Activated CD8-positive, alpha-beta memory T cell treated with anti-CD3 and anti-CD28 coated beads, Interleukin-2, amount 10 ng/mL, durations not matched to agents 7 days and 5 days (primary cell): ENCODE measurements at places on chromosomes 1 and 21. TPM values are rescaled to one million over a fixed set of nuclear protein-coding genes. Genes with fewer than 3 reads are reported as not detected.

GRCh38 chr1:180994262-180994661 lies 28.4 kb downstream of the STX6 start:
- DNase-seq = no peak

DNA sequence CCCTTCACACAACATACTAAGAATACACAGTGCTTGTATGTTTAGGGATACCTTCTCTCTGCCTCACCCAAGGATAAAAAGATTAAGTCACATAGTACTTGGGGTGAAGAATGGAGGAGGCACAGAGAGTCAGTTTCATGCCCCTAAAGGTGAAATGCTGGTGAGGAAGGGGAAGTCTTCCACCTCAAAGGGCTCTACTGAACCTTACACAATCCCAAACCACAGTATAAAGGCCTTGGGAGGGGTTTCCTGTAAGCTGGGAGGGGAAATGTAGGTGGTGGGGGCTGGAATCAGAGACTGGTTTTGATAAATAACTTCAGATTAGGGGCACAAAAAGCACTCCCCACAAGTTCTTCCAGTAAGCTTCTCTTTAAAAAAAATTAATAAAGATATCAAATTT lies 3.5 kb downstream of the MINDY1 start:
- no peak for DNase-seq

- no peak for DNase-seq
Observed at GRCh38 chr1:228321435-228321834, 85.2 kb downstream of the TRIM11 start.

DNA sequence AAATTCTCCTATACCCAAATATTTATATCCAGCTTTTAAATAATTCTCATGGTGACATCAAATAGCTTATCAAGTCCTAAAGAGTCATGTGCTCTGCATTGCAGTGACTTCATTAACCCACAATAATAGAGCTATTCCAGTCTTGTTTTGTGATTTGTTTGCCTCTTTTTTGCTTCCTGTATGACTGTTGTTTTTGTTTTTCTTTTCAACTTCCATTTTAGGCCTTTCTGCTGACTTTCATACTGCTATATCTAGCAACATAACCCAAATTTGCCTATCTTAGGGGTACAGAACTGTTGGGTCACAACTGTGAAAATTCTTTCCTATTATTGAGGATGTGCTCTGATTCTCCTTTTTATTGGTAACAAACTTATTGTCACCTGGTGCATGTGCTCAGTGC lies 30.3 kb downstream of the SPATA17 start:
- DNase-seq = no peak

- no peak for DNase-seq
Observed at GRCh38 chr21:15445327-15445726, 284.5 kb upstream of the USP25 start.

GRCh38 chr1:3599286-3599811 lies 12.0 kb downstream of the MEGF6 start:
- DNase-seq = no peak

DNA sequence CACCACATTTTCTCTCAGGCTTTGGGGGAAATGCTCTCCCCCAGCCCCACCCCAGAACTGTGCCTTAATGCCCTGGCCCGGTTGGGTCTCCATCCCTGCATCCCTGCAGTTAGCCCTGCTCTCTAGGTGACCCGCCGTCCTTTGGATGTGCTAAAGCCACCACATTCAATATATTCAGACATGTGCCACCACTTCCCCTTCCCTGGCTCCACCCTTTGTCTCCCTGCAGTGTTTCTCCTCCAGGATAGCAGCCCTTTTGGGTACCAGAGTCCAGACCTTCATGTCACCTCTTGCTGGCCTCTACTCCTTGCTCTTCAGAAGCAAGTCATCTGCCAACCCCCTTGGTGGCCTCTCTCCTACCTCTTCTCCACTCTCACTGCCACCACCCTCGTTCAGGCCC lies 41.8 kb downstream of the RUNX1 start:
- DNase-seq = no peak

DNA sequence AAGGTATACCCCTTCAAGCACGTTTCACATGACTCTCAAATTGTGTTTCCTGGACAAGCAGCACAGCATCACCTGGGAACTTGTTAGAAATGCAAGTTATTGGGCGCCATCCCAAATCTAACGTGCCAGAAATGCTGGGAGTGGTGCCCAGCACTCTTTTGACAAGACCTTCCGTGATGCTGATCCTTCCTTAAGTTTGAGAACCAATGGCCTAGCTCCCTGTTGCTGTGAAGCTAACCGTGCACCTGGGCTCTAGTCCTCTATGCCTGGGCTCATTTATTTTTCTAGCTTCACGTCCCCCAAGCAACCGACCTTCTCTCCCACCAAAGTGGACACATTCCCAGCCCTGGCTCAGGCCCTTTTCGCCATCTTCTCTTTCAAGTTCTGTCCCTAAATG lies 4.3 kb downstream of the BEST4 start:
- no peak for DNase-seq

- no peak for DNase-seq
Observed at GRCh38 chr1:199847021-199847420, 180.5 kb upstream of the NR5A2 start.

DNA sequence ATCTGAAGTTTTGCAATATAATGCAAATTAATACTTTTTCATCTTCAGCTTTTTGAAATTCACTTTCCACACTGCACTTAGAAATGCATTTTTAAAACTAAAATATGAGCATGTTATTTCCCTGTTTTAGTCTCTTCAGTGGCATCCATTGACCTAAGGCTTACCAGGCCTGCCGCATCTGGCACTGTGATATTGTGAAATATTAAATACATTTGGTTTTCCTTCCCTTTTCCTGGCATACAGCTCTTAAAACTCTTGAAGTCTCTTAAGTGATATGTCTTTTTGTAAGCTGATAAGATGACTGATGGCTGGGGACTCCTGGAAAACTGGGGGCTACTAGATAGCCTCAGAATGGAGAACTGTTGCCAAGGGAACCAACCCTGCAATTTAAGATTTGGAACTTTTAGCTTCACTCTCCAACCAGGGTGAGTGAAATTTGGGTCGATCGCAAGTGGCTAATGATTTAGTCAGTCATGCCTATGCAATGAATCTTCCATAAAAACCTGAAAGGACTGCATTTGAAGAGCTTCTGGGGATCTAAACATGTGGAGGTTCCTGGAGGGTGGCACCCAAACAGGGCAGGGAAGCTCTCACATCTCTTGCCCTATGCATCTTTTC lies 75.5 kb upstream of the PDC start:
- DNase-seq = no peak

- no peak for DNase-seq
Observed at GRCh38 chr1:166796620-166797236, 42.5 kb upstream of the POGK start.

Gene AMY1A
- not detected for total RNA-seq

Gene CSMD2
- not detected for total RNA-seq

Gene CTSS
- total RNA-seq = 85.3 TPM

Gene GJB5
- not detected for total RNA-seq

Gene SELENBP1
- not detected for total RNA-seq

Gene LCE6A
- not detected for total RNA-seq

Gene CD1E
- not detected for total RNA-seq
